SHP77 treated with DMSO at 0.1 percent for 48 hours (cell line): ENCODE measurements at places on chromosomes 11 and 22.

DNA sequence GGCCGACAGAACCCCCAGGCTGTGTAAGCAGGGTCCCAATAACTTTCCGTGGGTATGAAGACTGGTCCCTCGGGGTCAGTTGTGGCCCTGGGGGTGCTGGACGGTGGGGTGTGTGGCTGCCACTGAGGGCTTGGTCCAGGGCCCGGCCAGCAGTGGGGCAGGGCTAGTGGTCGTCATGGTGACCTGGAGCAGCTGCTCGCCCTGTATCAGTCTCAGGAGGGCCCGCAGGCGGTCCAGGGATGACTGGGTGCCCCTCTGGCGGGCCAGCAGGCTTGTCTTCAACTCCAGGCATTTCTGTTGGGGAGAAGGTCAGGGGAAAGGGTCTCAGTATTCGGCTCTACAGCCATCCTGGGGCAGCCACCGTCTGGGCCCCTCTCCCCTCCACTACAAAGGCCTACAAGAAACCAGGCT, 126.8 kb downstream of the PHF21B start:
- DNase-seq, result no peak

DNA sequence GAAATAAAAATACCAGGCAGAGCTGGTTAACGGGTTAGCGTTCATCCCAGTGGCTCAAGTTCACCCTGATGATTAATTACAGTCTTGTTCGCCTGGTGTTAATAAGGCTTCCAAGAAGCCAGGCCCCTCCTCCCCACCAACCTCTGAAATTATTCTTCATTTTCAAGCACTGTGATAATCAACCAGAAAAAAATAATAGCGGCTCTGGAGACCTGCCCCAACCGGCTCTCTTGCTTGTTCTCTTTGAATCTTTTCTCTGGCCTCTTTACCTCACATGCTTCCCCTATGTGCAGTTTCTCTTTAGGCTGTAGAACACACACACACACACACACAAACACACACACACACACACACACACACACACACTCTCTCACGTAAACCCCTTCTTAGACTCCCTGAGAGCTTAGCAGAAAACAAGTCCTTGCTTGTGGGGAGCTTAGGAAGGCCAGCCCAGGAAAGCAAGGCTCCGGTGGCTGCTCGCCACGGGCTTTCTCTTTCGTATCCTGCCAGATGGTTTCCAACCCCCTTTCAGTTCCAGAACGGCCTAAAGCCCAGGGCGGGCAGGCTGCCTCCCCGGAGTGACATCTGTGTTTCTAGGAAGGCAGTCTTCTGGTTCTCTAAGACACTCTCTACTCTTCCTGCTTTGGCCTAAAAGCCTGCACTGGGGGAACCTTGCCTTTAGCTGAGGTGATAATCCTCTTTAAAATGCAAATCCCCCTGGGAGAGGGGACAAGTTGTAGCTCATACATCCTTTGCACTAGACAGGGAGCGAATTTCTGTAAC, 106.4 kb upstream of the SESN3 start:
- no peak for DNase-seq

DNA sequence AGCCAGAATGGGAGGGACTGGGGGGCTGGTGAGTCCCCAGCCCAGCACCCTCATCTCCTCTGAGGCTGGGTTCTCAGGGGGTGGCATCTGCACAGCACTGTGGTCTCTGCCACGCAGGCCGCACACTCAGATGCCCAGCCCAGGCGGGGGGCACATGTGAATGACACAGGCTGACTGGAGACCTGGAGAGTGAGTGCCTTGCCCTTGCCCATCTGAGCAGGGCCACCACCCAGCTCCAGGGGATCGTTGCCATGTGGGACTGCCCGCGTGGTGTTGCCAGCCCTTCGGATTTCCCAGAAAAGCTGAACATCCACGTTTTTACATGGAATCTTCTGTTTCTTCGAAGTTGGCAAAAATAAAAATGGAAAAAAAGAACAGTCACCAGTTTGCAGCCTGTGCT, 18.9 kb downstream of the PRDM11 start:
- no peak for DNase-seq

DNA sequence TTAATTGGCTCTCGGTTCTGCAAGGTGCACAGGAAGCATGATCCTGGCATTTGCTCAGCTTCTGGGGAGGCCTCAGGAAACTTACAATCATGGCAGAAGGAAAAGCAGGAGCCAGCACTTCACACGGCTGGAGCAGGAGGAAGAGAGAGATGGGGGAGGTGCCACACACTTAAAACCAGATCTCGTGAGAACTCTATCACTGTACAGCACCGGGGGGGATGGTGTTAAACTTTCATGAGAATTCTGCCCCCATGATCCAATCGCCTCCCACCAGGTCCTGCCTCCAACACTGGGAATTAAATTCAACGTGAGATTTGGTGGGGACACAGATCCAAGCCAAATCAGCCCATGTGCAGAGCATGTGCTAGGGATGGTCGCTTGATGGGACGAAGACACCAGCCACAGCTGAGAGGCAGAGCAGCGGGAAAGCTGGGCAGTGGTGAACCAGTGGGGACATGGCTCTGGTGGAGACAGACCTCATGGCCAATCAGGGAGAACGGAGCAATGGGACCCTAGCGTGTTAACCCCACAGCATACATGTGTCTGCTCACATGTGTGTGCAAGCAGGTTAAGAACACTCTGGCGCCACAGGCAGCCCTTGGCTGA, 6.2 kb downstream of the TANGO2 start:
- DNase-seq, result no peak

- no peak for DNase-seq
These were observed 368.9 kb downstream of the DDX10 start for GRCh38 chr11:109033627-109034338.

GRCh38 chr11:121894581-121894980, 221.4 kb downstream of the BLID start:
- DNase-seq, result no peak

DNA sequence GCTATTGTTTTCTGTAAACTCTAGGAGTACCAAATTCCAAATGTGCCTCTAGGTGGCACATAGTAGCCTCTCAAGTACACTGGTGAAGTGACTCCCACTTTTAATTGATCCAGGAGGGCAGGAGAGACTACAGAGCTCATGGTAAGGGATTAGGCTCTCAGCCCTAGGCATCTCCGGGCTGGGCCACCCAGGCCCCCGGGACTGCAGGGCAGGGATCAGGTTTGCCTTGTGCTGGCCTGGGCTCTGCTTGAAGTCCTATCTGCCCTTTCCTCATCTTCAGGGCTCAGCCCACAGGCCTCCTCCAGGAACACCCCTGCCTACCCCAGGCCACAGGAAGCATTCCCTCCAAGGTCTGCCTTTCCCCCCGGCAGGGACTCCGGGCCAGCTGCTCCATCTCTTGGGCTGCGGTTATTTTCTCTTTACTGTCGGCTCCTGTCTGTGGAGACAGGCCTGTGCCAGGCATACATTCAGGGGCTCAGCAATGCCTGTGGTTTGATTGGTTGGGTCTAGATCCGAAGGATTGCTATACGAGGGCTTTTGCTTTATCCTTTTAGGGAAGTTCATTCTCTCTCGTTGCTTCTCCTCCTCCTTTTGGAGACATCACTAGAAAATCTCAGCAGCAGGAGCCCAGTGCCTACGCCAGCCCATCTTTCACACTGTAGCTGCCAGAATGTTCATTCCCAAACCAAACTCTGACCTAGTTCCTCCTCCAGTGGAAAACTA, 32.8 kb downstream of the PARVA start:
- no peak for DNase-seq
